Stimulated activated CD4-positive, alpha-beta T cell treated with anti-CD3 and anti-CD28 coated beads, Interleukin-1b, Interleukin-23, amount 100 ng/mL, for 1 hour (primary cell): ENCODE measurements at places on chromosomes 4 and X.

DNA sequence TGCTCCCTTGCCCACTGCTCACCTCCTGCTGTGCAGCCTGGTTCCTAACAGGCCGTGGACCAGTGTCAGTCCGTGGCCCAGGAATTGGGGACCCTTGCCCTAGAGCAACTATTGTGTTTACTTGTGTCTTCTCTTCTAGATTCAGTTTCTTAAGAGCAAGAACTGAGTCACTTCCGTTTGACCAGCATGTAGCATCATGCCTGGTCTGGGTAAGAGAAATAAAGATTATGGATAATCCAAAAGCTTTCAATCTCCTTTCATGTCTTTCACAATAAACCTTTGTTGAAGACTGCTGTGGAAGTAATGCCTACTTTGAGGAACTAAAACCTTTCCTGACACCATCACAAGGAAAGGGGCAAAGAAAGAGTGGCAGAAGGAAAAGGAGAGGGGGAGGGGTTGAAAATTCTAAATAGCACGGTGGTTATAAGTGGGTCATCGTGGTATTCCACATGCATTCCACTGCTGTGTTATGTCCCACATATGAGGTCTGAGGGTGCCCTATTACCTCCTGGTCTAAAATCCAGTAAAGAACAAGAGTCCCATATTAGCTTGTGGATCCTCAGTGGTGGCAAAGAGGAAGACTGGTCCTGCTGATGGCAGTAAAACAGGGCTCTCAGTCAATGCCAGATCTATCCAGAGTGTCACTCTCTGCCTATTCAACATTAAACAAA is 133.4 kb downstream of the RASL11B start:
- no peak for DNase-seq

DNA sequence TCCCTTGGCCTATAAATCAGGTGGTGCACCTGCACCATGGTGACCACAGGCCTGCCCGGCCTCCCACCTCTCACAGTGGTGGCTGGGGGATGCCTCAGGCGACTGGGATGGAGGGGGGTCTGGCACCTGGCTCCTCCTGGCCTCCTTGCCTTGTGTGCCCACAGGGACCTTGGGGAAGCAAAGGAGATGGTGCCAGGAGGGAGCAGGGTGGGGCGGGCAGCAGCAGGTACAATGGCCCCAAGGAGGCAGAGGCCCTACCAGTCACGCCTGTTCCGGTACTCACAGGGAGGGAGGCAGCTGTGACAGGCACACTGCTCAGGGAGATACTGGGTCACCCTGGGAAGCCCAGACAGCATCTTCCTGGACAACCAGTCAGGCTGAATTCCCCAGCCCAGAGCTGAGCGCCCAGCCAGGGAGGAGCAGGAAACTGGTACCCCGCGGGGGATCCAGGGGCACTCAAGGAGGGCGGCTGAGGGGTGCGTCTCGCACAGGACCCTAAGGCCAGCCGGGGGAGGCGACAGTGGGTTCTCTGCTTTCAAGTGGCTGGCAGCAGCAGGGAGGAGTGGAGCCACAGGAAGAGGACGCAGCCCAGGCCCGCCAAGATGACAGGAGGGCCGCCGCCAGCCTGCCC is 1.2 kb upstream of the TREX2 start:
- DNase-seq, result no peak

GRCh38 chrX:13252726-13253125 is 67.1 kb downstream of the ATXN3L start:
- DNase-seq, result no peak

DNA sequence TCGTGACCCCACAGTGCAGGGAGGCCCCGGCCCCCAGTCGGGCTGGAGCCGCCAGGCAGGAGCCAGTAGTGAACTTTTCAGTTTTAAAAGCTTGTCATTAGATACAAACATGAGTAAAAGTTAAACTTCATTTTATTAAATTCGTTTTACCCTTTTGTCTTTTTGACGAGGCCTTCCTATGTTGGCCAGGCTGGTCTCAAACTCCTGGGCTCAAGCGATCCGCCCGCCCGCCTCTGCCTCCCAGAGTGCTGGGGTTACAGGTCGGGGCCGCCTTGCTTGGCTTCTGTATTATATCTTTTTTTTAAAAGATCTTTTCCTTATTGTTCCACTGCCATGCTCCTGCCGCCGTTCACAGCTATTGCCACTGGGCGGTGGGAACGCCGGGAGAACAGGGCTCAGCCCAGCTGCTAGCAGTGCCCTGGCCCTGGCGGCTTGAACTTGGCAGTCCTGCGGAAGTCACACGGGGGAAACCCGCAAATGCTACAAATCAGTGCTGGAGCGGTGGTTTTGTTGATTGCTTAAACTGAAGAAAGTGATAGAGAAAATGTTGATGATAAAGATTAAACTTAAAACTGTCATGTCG is 968 bp upstream of the NELFA start:
- DNase-seq, result peak; percentile 17
